ENCODE measurements at places on chromosomes 11 and 22. TPM values are rescaled to one million over a fixed set of nuclear protein-coding genes. Genes with fewer than 3 reads are reported as not detected.

DNA sequence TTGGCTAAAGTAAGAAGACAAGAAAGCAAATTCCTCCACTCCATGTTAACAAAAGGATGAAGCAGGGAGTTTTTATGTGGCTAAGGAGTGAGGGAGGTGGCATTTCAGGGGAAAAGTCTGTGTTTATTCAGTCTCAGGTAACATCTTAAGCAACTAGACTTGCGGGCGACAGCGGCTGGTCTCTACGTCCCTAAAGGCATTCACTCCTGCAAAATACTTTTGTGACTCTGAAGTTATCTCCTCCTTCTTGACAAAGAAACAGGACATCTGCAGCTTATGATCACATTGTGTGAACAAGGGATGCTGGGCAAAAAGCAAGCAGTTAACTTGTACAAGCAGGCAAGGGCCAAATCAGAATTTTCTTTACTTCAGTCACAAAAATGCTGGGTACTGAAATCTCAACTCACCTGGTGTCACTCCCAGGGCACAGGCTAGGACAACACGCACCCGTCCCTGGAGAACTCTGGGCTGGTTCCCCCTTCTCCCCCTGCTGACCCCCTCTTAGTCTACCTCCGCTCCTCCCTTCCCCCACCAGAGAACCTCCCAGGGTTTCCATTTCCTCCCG is 38.3 kb downstream of the IGLL5 start:
- peaks cover 40% of the 10 kb centered on the region for H3K4me1 ChIP-seq
- no peaks in the 10 kb centered on the region for H3K27me3 ChIP-seq
- H3K4me3 ChIP-seq: no peak overlapping the region
- H3K27ac ChIP-seq: no peak overlapping the region
- H3K36me3 ChIP-seq: no peaks in the 10 kb centered on the region

- peaks cover 8% of the 10 kb centered on the region for H3K36me3 ChIP-seq
- H3K4me3 ChIP-seq: no peak overlapping the region
- peaks cover 32% of the 10 kb centered on the region for H3K4me1 ChIP-seq
- H3K27ac ChIP-seq: no peak overlapping the region
Measured at GRCh38 chr11:34205326-34206035, 100.1 kb downstream of the NAT10 start.

GRCh38 chr11:67373648-67374570 is 511 bp upstream of the CLCF1 start:
- H3K4me1 ChIP-seq: peaks cover 25% of the 10 kb centered on the region
- peaks cover 57% of the 10 kb centered on the region for H3K27me3 ChIP-seq
- peak; percentile 83 for DNase-seq

- no peaks in the 10 kb centered on the region for H3K27me3 ChIP-seq
- peak overlapping the region; percentile 97 for H3K4me3 ChIP-seq
- peaks cover 35% of the 10 kb centered on the region for H3K4me1 ChIP-seq
Measured at GRCh38 chr11:118572981-118573550, 857 bp downstream of the ARCN1 start.

- DNase-seq: no peak
- no peak overlapping the region for H3K4me3 ChIP-seq
- H3K4me1 ChIP-seq: peaks cover 11% of the 10 kb centered on the region
- peaks cover 23% of the 10 kb centered on the region for H3K27me3 ChIP-seq
- H3K27ac ChIP-seq: no peak overlapping the region
- no peaks in the 10 kb centered on the region for H3K36me3 ChIP-seq
Measured at GRCh38 chr11:124878759-124879492, 13.7 kb downstream of the ROBO3 start.

- H3K27me3 ChIP-seq: no peaks in the 10 kb centered on the region
- H3K27ac ChIP-seq: no peak overlapping the region
- H3K36me3 ChIP-seq: peaks cover 3% of the 10 kb centered on the region
- no peaks in the 10 kb centered on the region for H3K4me1 ChIP-seq
- DNase-seq: no peak
Measured at GRCh38 chr11:76041208-76041607, 165.1 kb downstream of the WNT11 start.

- peaks cover 2% of the 10 kb centered on the region for H3K27me3 ChIP-seq
- H3K4me1 ChIP-seq: no peaks in the 10 kb centered on the region
- DNase-seq: no peak
Measured at GRCh38 chr11:19380375-19380774, 139.6 kb upstream of the E2F8 start.

GRCh38 chr22:24108073-24108472 is 73.2 kb upstream of the SUSD2 start:
- H3K4me3 ChIP-seq: no peak overlapping the region
- no peaks in the 10 kb centered on the region for H3K27me3 ChIP-seq
- H3K36me3 ChIP-seq: peaks cover 52% of the 10 kb centered on the region
- H3K4me1 ChIP-seq: peaks cover 26% of the 10 kb centered on the region
- no peak overlapping the region for H3K27ac ChIP-seq

GRCh38 chr11:45082744-45083543 is 63.5 kb upstream of the PRDM11 start:
- peaks cover 2% of the 10 kb centered on the region for H3K27me3 ChIP-seq
- no peak for DNase-seq
- H3K27ac ChIP-seq: no peak overlapping the region

SGSM1 gene
- total RNA-seq: 0.19 TPM

Measured in activated CD4-positive, alpha-beta T cell treated with anti-CD3 and anti-CD28 coated beads, Interleukin-2, amount 10 ng/mL, durations not matched to agents 24 days and 14 days (primary cell).